HS-5 (cell line): ENCODE measurements at places on chromosomes 6 and 20.

- peak; percentile 76 for DNase-seq
Observed at GRCh38 chr6:31399589-31400466, 3.6 kb upstream of the MICA start.

- peak; percentile 91 for DNase-seq
Observed at GRCh38 chr20:11229772-11230171, 556.0 kb upstream of the JAG1 start.

DNA sequence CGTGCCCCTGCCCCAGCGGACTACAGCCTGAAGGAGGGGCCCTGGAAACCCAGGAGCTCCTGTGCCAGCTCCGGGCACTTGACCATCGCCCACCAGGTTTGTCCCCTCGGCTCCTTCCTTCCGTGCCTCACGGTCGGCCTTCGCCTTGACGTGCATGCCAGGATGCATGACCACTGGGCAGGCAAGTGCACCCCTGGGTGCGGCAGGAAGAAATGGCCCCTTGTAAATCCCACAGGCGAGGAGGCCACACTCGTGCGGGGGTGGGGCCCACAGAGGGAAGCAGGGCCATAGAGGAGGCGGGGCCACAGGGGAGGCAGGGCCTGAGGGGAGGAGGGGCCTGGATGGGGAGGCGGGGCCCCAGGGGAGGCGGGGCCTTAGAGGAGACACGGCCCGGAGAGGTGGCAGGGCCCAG lies 81.7 kb downstream of the YTHDF1 start:
- DNase-seq, result no peak

DNA sequence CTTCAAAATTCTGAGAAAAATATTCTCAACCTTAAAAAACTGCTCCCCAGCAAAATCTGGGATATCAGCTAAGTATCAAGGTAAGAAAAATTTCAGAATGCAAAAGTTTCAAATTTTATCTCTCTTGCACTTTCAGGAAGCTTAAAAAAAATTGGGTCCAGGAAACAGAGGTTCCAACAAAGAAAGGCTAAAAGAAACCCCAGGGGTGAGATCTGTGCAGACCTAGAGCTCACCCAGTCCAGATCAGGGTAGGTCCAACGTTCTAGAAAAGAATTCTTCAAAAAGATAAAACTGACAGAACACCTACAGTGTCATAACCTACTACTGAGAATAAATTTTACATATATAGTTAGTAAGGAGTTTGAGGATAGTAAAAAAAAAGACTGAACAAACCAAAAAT lies 23.5 kb downstream of the ILRUN start:
- DNase-seq, result no peak

DNA sequence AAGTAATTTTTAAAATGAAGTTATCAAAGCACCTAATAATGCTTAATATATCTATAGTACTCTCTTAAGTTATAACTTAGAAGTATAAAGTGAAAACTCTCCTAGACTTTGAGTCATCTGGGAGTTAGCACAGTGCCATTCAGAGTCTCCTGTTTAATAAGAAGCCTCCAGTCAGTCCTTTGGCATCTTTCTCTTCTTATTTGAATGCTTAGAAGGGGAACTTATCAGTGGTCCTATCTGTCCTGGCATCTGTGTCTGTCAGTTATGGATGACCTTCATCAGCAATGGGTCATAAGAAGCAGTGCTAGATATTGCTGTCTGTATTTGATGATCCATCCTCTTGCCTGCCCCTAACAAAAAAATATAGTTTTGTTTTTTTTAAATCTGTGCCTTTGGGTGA lies 15.2 kb downstream of the TMEM200A start:
- no peak for DNase-seq

- no peak for DNase-seq
Observed at GRCh38 chr6:36519352-36519751, 27.9 kb downstream of the STK38 start.

- no peak for DNase-seq
Observed at GRCh38 chr20:2385496-2385895, 4.8 kb downstream of the TGM6 start.

- no peak for DNase-seq
Observed at GRCh38 chr6:105280033-105280432, 100.2 kb upstream of the POPDC3 start.

DNA sequence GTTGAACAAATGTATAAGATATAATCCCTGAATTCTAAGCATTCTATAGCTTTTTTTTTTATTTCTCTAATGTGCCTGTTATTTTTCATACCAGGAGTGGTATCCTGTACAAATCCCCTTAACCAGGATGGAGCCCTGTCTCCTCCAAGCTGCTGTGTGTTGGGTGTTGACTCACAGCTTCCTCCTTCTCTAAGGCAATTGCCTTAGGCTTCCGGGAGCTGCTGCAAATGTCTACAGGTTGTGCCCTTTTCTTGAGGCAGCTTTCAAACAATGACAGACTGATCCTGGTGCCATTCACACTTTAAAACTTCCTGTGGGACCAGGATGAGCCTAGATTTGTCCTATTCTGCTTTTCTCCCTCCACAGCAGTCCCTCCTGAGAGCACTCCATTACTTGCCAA lies 173.2 kb downstream of the BTBD3 start:
- no peak for DNase-seq

DNA sequence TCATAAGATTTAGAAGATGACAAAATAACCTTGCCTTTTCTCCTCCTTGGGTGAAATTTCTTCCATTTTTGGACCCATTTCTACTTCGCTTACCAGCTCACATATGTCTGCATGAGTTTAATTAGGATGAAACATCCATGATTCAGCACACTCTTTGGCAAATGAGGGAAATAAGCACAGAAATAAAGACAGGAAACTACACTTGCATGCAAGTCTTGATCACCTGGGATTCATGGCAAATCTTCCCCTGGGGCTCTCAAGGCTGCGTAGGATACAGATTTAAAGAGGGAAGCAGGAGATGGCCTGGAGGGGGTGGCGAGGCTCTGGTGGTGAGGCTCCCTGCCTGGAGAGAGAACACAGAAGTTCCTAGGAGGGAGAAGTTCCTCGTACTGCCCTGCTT lies 147.8 kb downstream of the EDN3 start:
- DNase-seq, result no peak

DNA sequence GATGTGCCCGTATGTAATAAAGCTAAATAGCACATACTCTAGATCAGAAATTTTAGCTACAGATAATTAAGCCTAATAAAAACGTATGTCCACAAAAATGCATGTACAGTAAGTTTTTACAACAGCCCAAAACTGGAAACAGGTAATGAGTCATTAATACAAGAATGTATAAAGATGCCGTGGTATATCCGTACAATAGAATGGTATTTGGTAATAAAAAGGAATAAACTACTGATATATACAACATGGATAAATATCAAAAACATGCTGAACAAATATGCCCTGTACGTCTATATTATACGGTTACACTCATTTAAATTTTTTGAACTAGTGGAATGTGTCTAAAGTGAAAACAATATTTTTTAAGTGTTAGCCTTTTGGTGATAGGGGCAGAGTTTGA lies 128.2 kb upstream of the ADGRB3 start:
- DNase-seq, result no peak

DNA sequence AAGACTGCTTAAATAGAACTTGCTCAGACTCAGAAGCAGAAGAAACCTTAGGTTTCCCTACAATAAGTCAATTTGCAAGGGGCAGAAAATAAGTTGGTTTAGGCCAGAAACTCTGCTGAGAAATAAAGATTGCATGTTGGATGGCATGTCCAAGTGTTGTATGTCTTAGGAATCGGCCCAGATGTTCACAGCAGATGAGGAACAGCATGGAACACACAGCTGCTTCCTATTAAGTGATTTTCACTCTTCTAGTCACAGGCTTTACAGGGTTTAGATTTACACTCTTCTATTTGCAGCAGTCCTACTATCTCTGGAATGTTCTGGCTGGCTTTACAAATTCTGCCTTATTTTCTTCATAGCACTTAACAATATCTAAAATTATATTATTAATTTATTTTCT lies 3.2 kb downstream of the ZKSCAN4 start:
- no peak for DNase-seq

GRCh38 chr6:1809291-1809988 lies 199.7 kb downstream of the FOXC1 start:
- DNase-seq, result no peak

DNA sequence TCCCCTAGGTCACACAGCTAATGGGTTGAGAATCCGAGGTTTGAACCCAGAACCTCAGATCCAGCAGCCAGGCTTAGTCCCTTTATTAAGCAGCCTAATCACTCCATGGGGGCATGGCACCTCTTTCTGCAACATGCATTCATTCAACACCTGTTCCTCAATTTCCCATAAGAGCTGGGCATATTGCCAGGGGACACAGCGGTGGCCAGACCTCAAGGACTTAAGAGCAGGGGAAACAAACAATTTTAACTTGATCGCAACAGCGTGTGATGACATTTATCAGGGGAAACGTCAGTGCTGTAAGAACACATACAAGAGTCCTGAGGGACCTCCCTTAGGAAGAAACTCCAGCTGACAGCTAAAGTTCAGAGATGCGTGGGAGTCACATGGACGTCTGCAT lies 267.4 kb upstream of the CDH4 start:
- DNase-seq, result no peak

DNA sequence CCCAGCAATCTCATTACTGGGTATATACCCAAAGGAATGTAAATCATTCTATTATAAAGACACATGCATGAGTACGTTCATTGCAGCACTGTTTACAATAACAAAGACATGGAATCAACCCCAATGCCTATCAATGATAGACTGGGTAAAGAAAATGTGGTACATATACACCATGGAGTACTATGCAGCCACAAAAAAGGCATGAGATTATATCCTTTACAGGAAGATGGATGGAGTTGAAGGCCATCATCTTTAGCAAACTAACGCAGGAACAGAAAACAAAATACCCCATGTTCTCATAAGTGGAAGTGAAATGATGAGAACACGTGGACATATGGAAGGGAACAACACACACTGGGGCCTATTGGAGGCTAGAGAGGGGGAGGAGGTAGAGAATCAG lies 115.7 kb downstream of the NUS1 start:
- no peak for DNase-seq

DNA sequence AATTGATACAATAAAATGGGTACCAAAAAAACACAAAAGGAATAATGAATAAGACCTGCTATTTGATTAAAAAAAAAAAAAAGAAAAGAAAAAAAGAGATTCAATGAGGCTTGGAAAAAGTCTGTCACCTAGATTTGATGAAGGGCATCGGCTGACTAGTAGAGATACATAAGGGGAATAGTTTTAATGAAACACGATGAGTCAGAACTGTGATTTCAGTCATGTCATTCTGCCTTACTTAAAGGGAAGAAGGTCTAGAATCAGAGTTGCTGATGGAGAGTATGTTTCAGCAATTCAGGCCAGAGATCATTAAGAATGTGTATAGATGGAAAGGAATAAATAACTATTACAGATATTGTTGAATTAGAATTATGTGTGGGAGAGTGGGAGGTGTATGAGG lies 565.9 kb upstream of the RNF217 start:
- DNase-seq, result no peak
